Transverse colon (tissue), 4 donors: ENCODE measurements at places on chromosomes 6 and 20. TPM values are rescaled to one million over a fixed set of nuclear protein-coding genes. Genes with fewer than 3 reads are reported as not detected.

- H3K36me3 ChIP-seq = no peaks in the 10 kb centered on the region
- no peak overlapping the region for H3K27ac ChIP-seq
- DNase-seq = no peak
- no peaks in the 10 kb centered on the region for H3K4me1 ChIP-seq
- no peaks in the 10 kb centered on the region for H3K27me3 ChIP-seq
These were observed 218.7 kb downstream of the TRDN start for GRCh38 chr6:123418071-123418470.

Gene SLC22A7
- total RNA-seq = not detected

DNA sequence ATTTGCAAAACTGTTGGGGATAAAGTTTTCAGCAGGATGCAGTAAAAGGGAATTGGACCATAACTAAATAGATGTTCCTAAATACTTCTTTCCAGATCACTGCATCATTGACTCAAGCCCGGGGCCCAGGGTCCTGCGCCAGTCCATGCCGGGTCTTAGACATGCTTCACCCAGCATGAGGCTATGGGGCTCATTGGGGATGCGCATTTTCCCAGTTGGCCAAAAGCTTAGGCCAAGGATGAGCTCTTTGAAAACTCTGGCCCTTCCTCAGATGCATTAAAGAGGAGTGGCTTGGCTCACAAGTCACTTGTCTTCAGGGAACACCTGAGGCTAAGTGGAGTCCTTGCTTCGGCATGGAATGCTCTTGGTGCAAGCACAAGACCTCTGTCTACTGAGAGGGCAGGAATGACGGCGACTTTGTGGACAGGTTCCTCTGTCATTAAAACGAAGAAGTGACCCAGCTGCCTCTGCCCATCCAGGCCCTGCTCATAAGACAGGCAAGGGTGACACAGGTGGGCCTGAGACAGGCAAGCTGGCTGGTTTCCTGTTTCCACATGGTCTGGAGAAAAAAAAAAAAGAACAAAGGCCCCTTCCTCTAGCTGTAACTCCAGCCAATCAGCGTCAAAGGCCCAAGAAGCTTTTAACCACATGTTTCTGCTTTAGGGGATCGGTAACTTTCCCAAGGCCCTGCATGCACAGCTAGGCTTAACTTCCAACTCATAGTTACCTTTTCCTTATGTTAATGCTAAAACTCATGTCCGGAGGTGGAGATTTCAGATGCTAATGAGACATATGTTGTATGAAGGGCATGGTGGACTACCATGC lies 81.4 kb upstream of the CDH4 start:
- no peak overlapping the region for H3K27ac ChIP-seq
- no peaks in the 10 kb centered on the region for H3K36me3 ChIP-seq
- no peak overlapping the region for H3K4me3 ChIP-seq
- H3K27me3 ChIP-seq = no peaks in the 10 kb centered on the region
- DNase-seq = no peak

DNA sequence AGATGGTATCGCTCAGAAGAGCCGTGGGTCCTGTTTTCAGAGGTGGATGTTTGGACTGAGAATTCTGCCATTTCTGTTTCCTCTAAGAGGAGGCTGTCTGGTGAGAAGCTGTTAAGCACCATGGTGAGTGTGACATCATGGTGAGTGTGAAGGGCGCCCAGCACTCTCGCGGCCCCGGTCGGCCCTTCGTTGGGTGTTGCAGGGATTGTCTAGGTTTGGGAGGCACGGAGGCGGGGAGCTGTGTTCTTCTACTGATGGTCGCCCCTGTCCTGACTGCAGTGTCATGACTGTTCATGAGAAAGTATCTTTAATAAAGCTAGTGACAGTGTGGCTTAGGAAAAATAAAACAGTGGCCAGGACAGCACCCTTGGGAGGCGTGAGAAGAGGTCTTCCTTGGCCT lies 70.4 kb downstream of the NOL4L start:
- DNase-seq = no peak
- no peak overlapping the region for H3K4me3 ChIP-seq
- no peaks in the 10 kb centered on the region for H3K36me3 ChIP-seq
- no peak overlapping the region for H3K27ac ChIP-seq
- no peaks in the 10 kb centered on the region for H3K27me3 ChIP-seq

- no peak overlapping the region for H3K4me3 ChIP-seq
- no peak overlapping the region for H3K27ac ChIP-seq
- H3K4me1 ChIP-seq = peaks cover 28% of the 10 kb centered on the region
- peaks cover 8% of the 10 kb centered on the region for H3K36me3 ChIP-seq
- DNase-seq = no peak
- H3K27me3 ChIP-seq = no peaks in the 10 kb centered on the region
These were observed 4.0 kb upstream of the OGFR start for GRCh38 chr20:62800314-62801259.

Gene HAO1
- total RNA-seq = not detected

DNA sequence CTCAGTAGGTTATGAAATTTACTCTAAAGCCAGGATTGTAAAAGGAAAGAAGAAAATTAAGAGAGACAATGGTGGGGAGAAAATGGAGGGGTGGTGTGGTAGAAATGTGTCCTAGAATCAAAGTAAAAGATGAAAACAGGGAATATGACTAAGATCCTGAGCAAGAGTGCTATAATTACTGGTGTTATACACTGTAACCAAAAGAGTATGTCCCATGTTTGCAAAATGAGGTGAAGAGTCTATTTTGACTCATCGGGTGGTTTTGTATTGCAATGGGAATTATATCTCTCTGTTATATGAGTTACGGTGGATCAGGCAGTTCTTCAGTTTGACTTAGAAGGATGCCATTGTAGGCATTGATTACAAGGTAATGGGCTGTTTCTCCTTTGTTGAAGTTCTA lies 8.5 kb downstream of the L3MBTL3 start:
- no peaks in the 10 kb centered on the region for H3K27me3 ChIP-seq
- no peak for DNase-seq
- no peak overlapping the region for H3K4me3 ChIP-seq
- H3K27ac ChIP-seq = no peak overlapping the region
- no peaks in the 10 kb centered on the region for H3K36me3 ChIP-seq
